ENCODE measurements at places on chromosomes 4 and X.
A peak's percentile ranks its signal among the peaks of the same experiment; 100 is the strongest.

GRCh38 chr4:7275067-7275466 is 82.7 kb downstream of the SORCS2 start:
- DNase-seq: no peak

DNA sequence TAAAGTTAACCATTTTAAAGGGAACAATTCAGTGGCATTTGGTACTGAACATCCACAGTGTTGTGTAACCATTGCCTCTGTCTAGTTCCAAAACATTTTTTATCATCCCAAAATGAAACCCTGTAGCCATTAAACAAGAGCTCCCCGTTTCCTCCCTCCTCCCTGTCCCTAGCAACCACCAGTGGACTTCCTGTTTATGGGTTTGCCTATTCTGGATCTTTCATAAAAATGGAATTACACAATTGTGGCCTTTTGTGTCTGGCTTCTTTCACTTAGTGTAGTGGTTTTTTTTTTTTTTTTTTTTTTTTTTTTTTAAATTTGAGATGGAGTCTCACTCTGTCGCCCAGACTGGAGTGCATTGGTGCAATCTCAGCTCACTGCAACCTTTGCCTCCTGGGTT is 11.6 kb downstream of the RBMX2 start:
- no peak for DNase-seq

GRCh38 chr4:71945791-71946190 is 86.0 kb upstream of the NPFFR2 start:
- no peak for DNase-seq

GRCh38 chrX:125096870-125097269 is 222.8 kb upstream of the TEX13C start:
- no peak for DNase-seq

- DNase-seq: peak; percentile 51
These were observed 47.1 kb downstream of the ARHGAP10 start for GRCh38 chr4:147778942-147779341.

DNA sequence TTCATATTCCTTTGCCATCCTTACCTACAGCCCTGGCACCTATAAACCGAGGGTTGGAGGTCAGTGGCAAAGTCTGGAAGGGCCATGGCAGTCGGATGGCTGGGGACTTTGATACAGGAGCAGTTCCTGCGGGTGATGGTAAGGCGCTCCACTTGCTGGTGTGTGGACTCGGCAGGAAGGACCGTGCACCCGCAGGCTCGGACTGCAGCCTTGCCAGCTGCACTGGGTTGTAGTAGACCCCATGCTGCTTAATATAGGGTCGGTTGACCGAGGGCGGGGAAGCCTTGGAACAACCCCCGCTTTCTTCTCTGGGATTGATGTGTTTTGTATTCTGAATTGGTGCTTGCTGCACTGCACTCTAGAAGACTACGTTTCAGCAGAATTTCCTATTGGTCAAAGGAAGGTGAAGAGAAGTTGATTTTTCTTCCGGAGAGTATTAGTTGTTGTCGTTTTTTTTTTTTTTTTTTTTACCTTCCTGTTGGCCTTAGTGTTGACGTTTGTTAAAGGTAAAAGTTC is 638 bp downstream of the BLTP1 start:
- peak; percentile 43 for DNase-seq

GRCh38 chrX:20712811-20713210 is 446.1 kb upstream of the RPS6KA3 start:
- no peak for DNase-seq

- no peak for DNase-seq
These were observed 248.6 kb upstream of the JADE1 start for GRCh38 chr4:128560754-128561495.

- no peak for DNase-seq
These were observed 10.4 kb upstream of the HPGDS start for GRCh38 chr4:94352996-94353395.

- no peak for DNase-seq
These were observed 79.4 kb downstream of the LUZP4 start for GRCh38 chrX:115368876-115369275.

DNA sequence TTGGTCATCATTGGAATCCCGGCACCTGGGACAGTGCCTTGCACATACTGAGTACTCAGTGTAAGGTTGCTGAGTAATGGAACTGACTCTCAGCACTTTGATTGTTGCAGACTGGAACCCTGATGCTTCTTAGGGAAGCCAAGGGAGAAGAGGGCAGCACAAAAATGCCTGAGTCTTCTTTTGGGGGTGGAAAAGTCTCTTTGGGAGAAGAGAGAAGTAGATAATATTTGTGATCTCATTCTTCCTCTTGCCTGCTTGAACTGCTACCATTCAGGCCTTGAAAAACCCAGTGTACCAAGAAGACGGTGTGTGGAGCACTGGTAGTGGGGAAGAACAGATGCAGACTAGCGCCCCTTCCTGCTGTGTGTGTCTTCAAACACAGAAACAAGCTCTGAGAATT is 12.3 kb downstream of the SFRP2 start:
- no peak for DNase-seq

All from GM13977 (cell line).